Body of pancreas (tissue), 4 donors: ENCODE measurements at places on chromosomes 1 and 21. TPM values are rescaled to one million over a fixed set of nuclear protein-coding genes. Genes with fewer than 3 reads are reported as not detected.

DNA sequence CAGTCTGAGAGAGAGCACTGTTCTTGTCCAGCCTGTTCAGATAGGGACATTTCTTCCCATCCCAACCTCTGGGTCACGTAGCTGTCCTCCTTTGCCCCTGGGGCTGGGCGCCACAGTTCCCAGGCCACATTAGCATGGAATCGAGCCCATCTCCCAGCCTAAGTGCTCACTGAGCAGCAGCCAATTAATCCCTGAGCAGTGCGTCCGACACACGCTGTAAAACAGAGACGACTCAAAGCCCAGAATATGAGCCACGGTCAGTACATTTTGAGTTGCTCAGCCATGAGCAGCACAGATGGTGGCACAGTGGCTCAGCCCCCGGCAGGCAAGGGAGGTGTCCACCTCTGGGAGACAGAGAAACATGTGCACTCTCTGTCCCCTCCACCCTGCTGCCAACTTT is 267.4 kb downstream of the NPHP4 start:
- H3K36me3 ChIP-seq = no peaks in the 10 kb centered on the region
- no peaks in the 10 kb centered on the region for H3K27me3 ChIP-seq
- no peak for DNase-seq
- no peak overlapping the region for H3K27ac ChIP-seq
- no peak overlapping the region for H3K4me3 ChIP-seq

DNA sequence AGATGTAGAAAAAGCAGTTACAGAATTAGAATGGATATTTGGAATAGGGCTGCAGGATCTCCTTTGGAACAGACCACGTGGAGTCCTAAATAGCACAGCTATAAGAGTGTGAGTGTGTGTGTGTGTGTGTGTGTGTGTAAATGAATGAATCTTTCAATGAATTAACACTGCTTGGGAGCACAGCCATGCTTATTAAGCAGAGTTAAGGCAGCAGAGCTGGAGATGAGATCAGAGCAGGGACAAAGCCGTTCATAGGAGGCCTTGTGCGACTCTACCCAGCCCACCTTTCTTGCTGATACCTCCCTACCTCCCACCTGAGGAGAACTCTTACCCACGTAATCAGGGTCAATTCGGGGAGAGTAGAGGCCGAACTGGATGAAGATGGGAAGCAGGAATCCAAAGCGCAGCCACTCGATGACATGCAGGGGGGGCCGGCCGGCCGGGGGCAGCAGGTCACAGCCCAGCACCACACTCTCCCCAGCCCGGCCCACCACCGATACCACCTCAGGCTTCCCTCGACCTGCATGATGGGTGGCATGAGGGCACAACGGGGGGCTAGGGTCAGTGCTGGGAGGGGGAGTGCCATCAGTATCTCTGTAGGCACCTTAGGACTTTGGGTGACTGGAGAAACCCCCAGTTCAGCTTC is 2.7 kb downstream of the IGSF9 start:
- H3K4me1 ChIP-seq = peaks cover 21% of the 10 kb centered on the region
- no peak overlapping the region for H3K4me3 ChIP-seq
- no peaks in the 10 kb centered on the region for H3K27me3 ChIP-seq
- no peaks in the 10 kb centered on the region for H3K36me3 ChIP-seq

DNA sequence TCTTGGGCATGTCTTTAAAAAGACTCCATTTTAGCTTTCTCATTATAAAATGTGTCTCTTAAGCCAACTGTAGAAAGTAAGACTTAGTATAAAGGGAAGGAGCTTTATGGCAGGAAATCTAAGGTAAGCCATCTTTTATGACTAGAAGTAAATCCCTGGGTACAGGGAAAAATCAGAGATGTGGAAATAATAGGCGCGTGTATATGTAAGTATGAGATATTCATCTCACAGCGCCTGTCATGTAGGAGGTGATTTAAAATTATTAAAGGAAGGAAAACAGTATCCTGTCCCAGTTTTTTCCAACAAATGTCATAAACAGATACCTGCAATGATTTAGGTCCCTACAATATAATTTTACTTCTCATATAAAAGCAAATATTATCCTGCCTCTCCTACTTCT is 35.0 kb upstream of the IRF2BP2 start:
- H3K36me3 ChIP-seq = no peaks in the 10 kb centered on the region
- H3K4me3 ChIP-seq = no peak overlapping the region
- peaks cover 64% of the 10 kb centered on the region for H3K4me1 ChIP-seq
- no peaks in the 10 kb centered on the region for H3K27me3 ChIP-seq
- DNase-seq = no peak

Gene SV2A
- total RNA-seq = 0.33 TPM

Gene C1orf53
- 3.6 TPM for total RNA-seq

Gene EDARADD
- total RNA-seq = 8.9 TPM

Gene FAM72D
- total RNA-seq = not detected

Gene DCAF8
- 190 TPM for total RNA-seq

DNA sequence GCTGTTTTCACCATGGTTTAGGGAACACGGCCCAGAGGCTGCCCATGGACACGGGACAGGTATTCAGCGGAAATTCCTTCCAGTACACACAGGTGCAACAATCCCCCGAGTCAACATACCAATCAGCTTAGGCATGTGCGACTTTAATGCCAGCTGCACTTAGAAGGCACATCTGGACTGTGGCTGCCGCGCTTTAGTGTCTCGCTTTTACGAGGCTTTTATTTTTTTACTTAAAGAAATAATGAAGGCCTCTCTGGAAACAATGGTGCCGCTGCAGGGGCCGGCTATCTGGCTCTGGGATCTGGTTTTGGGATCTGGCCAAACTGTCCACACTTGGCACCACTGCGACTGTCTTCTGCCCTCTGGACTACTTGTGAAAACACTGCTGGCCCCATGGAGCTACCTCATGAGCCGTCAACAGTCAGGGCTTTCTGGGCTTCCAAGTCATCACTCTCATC is 55.5 kb downstream of the SLC66A1 start:
- H3K4me3 ChIP-seq = no peak overlapping the region
- no peak overlapping the region for H3K27ac ChIP-seq
- DNase-seq = no peak
- H3K27me3 ChIP-seq = no peaks in the 10 kb centered on the region
- H3K36me3 ChIP-seq = no peaks in the 10 kb centered on the region

- peaks cover 10% of the 10 kb centered on the region for H3K4me1 ChIP-seq
- H3K4me3 ChIP-seq = no peak overlapping the region
- no peak for DNase-seq
- H3K27me3 ChIP-seq = no peaks in the 10 kb centered on the region
- no peak overlapping the region for H3K27ac ChIP-seq
Observed at GRCh38 chr1:156574039-156574633, 1.8 kb upstream of the IQGAP3 start.

Gene TMEM125
- total RNA-seq = 51.1 TPM
